Stimulated activated CD8-positive, alpha-beta memory T cell treated with anti-CD3 and anti-CD28 coated beads, Interleukin-4, amount 100 ng/mL, for 1 hour (primary cell): ENCODE measurements at places on chromosomes 5 and 9.

GRCh38 chr5:81533629-81534405 is 139.9 kb upstream of the ACOT12 start:
- no peak for DNase-seq

GRCh38 chr9:77705636-77706035 is 57.5 kb upstream of the GNA14 start:
- DNase-seq = no peak

DNA sequence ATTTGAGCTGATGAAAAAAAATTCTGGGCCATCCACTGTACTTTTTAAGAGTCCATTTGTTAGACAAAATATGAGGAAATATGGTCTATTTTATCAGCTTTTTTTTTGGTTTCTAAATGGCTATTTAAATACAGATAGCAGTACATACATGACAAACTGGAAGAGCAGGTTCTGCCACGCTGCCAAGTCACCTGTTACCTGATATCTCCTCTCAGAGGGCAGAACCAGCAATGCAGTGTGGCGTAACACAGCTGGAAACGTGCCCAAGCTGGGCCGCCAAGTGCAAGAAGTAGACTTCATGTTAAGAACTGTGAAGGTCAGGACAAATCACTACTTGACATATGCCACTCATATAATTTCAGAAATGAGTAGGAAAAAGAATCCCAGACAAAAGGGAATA is 8.1 kb downstream of the MCIDAS start:
- no peak for DNase-seq

DNA sequence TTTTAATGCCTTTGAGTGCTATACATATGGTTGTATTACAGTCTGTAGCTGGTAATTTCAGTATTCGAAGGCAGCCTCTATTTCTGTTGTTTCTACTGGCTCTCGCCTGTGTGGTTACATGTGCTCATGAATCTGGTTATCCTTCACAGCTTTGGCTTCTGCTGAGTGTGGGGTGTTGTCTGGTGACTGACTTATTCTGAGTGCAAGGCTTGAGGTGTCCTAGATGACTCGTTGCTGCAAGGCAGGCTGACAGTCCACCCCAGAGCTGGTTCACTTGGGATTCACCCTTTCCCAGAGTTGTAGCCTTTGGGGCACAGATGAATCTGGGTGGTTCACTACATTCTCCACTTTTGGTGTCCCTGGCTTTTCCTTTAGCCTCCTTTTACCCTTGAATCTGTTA is 41.4 kb downstream of the PDE8B start:
- DNase-seq = no peak

- DNase-seq = no peak
Measured at GRCh38 chr9:131255676-131256197, 20.6 kb downstream of the FAM78A start.

GRCh38 chr5:105816961-105817360 is 1853.8 kb downstream of the EFNA5 start:
- no peak for DNase-seq

- no peak for DNase-seq
Measured at GRCh38 chr5:122697191-122697590, 77.7 kb upstream of the SNX2 start.

- no peak for DNase-seq
Measured at GRCh38 chr5:103119070-103119764, 721 bp downstream of the GIN1 start.

- DNase-seq = no peak
Measured at GRCh38 chr5:135660826-135661575, 82.2 kb upstream of the CXCL14 start.

GRCh38 chr5:125659316-125660023 is 763.7 kb upstream of the GRAMD2B start:
- no peak for DNase-seq

- no peak for DNase-seq
Measured at GRCh38 chr9:133701321-133701980, 36.7 kb downstream of the SARDH start.

DNA sequence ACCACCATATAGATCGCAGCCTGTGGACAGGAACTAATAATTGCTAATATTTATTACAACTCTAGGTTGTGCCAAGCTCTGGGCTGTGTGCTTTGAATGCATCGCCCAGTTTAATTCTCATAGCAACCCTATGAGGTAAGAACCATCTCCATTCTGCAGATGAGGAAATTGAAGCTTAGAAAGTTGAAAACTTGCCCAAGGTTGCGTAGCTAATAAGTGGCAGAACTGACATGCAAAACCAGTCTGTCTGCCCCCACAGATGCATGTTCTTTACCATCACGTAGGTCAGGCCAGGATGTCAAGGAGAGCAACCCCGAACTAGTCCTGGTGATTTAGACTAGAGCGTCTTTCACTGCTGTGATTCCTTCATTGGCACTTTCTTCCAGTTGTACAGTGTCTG is 15.6 kb downstream of the WWC1 start:
- no peak for DNase-seq

- no peak for DNase-seq
Measured at GRCh38 chr9:136058801-136059302, 36.2 kb downstream of the NACC2 start.

- no peak for DNase-seq
Measured at GRCh38 chr5:67817652-67818051, 397.9 kb upstream of the PIK3R1 start.

- DNase-seq = no peak
Measured at GRCh38 chr9:17116400-17116837, 18.4 kb upstream of the CNTLN start.

DNA sequence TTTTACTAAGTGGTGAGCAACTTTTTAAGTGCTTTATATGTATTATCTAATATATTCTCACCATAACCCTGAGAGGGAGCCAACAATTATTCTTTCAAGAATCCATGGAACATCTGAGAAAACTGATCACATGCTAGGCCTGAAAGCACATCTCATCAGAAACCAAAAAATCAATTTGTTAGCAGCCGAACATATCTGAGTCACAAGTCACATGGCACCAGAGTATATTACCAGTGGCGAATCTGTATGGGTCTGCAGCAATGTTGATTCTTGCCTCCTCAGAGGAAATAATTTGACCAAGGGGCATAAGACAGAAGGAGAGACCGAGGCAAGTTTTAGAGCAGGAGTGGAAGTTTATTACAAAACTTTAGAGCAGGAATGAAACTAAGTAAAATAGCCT is 25.3 kb upstream of the SIL1 start:
- DNase-seq = no peak

DNA sequence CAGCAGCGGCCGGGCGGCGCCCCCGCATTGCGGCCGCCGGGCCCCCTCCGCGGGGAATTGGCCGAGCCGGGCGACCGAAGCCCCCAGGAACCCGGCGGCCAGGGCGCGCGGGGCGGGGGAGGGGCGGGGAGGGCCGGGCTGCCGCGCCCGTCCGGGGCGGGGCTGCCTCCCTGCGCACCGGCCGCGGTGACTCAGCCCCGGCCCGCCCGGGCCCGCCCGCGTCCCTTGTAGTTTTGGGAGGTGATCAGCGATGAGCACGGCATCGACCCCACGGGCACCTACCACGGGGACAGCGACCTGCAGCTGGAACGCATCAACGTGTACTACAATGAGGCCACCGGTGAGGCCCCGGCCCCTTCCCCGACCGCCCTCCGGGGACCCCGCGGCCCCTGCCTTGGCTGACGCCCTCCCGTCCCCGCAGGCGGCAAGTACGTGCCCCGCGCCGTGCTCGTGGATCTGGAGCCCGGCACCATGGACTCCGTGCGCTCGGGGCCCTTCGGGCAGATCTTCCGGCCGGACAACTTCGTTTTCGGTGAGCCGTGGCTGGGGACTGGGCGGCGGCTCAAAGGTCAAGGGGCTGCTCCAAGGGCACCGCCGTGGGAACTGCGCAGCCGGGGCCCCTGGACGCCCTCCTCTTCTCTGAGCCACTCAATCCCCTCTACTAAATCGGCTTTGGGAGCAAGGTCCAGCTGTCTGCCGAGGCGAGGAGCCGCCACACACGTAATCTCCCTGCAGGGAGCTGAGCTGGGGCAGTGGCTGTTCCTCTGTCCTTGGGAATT is 592 bp downstream of the TUBB4B start:
- peak; percentile 57 for DNase-seq

DNA sequence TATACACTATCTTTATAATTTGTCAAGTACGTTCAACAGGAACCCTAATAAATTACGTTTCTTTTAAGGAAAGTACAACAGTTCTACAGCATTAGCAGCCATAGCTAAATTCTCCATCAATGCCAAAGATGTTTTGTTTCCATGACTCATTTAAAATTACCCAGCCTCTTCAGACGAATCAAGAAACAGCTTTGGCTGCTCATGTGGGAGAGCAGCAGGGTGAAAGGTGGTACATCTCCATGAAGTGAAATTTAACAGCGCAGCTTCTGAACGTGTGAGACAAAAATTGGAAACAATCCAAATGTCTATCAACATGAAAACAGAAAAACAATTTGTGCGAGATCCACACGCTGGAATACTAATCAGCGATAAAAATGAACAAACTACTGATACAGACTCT is 327.3 kb upstream of the CDH6 start:
- no peak for DNase-seq

DNA sequence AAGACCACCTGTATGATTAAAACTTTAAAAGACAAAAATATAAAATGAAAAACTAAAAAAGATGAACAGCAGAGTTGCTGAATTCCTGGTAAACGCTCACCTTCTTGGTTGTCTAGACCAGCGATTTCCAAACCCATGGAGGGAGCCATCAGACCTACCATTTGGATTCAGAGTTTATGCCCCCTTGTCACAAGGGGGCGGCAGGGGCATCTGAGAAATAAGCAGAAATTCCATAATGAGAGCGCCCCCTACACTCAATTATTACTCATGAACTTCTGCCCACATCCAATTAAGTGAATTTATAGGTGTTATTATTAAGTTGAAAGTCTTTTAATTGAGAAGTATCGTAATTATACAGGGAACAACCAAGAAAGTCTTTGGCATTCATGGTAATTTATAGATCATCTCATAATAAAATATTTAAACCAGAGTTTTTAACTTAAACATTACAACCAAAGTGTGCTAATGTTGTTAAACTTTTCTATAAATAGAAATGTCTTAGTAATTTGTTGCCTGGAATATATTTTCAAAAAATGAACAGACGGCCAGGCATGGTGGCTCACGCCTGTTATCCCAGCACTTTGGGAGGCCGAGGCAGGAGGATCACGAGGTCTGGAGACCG is 35.2 kb upstream of the SPATA31C2 start:
- peak; percentile 2 for DNase-seq

DNA sequence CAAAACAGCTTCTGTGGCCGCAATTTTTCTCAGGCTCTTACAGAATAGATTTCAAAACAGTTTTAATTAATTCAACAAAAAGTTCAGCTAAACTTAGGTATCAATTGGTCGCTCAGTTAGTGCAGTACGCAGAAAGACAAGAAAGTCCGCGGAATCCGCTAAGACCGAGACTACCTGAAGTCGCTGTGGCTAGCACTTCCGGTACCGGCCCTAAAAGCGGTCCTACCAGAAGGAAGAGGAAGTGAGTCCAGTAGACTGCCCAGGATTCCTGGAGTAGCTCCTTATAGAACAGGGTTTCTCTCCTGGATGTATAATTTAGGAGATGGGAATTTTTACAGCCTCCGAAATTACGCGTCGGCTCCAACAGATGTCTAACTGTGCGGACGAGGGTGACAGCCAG is 16.6 kb upstream of the PCDHB2 start:
- no peak for DNase-seq

DNA sequence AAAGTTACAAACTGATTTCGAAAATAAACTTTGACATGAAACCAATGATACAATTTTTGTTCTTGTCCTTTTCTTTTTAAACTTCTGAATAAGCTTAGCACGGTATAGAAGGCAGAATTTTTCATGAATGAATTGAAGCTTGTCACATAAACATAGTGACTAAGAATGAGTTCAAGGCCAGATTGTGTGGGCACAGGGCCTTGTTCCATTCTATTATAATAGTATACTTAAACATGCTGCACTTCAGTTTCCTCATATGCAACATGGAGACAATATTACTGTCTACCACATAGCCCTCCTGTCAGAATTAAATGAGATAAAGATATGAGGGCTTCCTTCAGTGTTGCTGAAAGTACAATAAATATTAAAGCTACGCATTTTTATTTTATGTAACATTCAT is 204.2 kb upstream of the HAPLN1 start:
- DNase-seq = no peak

GRCh38 chr5:176545737-176546509 is 3.2 kb upstream of the CDHR2 start:
- no peak for DNase-seq

DNA sequence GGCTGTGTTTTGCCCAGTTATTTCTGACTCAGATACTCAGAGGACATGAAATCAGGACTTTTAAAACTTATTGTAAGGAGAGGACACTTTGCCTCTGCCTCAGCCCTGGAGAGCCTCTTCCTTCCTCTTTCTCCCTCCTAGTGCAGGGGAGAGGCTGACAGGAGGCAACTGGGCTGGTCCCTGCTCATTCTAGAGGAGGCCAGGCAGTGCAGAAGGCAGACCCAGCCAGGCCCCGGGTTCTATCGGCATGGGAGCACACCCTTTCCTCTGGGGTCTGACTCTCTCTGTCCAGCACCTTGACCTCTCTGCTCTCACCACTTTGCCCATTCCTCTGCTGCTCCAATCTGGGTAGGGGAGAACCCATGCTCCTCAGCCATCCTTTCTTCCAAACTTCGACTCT is 16.0 kb upstream of the SMIM32 start:
- DNase-seq = no peak

DNA sequence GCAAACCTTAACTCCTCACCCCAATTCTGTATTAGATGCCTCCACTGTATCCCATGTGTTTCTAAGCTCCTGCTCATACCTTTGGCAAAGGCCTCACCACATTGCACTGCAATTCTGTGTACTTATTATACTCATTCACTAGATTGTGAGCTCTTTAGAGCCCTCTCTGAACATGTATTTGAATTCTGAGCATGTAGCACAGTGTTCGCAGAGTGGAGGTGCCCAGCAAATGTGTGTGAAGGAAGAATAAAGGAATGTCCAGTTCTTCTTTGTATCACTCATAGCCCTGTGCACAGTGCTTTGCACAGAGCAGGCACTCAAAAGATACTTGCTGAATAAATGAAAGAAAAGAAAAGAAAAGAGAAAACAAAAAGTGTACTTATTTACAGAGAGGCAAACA is 301.1 kb upstream of the EFNA5 start:
- no peak for DNase-seq

GRCh38 chr5:146213210-146213826 is 9.9 kb downstream of the RBM27 start:
- DNase-seq = no peak

DNA sequence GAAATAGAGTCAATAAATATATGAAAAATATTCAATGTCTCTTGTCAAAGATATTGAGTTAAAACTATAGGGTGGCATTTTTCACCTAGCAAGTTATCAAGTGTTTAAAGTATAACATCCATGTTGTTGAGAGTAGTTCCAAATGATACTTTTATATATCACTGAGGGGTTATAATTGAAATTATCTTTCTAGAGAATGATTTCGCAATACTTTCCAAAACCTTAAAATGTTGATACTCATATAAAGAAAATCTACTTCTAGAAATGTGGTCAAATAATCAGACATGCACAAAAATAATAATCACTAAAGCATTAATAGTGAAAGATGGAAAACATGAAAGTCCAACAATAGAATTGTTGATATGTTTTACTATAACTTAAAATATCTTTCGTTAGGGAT is 50.1 kb downstream of the OXCT1 start:
- DNase-seq = no peak
